ENCODE measurements at places on chromosomes 4 and X. TPM values are rescaled to one million over a fixed set of nuclear protein-coding genes. Genes with fewer than 3 reads are reported as not detected.

DNA sequence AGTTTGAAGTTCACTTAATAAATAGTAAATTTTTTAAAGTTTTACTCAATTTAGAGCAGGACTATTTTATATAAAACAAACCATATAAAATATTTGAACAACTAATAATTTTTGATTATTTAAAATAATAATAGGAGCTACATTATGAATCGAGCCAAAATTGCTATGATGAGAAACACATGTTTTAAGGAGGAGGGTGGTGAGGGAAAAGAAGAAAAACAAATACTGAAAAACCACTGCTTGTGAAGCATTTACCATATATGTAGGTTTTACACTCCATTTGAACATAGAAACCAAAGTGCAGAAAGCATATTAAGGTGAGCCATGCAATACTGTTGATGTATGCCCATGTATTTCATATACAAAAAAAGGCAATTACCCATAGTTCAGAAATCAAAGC is 448.9 kb downstream of the FSTL5 start:
- no peak for DNase-seq

DNA sequence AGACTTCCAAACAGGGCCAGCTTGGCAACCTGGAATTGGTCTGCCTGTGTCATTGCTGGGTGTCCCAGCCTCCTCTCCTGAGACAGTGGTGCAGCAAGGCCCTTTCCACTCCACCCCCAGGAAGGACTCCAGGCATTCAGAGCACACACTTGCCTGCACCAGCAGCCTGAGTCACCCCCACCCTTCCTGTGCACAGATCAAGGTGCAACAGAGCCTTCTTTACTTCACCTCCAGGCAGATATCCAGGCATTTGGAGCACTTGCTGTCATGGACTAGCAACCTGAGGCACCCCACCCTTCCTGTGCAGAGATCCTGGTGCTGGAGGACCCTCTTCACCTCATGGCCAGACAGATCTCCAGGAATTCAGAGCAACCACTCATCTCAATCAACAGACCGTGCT is 135.8 kb downstream of the GASK1B start:
- DNase-seq, result no peak

PPARGC1A gene
- 3.3 TPM for total RNA-seq

GABRG1 gene
- not detected for total RNA-seq

GRCh38 chr4:65865489-65865888 is 195.2 kb upstream of the EPHA5 start:
- DNase-seq, result no peak

TMEM192 gene
- total RNA-seq, result 16.2 TPM

GRCh38 chr4:57053508-57053907 is 56.7 kb downstream of the IGFBP7 start:
- DNase-seq, result peak; percentile 61

NDNF gene
- 0.08 TPM for total RNA-seq

DNA sequence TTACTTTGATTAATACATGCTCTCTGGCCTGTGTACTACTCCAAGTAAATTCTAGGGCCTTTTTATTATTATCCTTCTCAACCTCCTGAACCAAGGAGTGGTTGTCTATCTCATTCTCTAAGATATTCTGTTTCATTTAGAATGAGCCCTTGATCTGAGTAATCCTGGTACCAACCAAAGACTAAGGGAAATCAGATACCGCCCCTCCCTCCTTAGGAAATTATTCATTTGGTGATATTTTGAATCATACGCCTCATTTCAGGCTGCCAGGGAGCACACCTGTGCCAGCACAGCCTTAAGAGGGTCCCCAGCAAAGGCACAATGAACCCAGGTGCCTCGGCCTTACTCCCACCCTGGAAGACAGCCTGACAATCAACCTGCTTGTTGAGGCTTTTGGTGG is 73.2 kb upstream of the STARD8 start:
- no peak for DNase-seq

DNA sequence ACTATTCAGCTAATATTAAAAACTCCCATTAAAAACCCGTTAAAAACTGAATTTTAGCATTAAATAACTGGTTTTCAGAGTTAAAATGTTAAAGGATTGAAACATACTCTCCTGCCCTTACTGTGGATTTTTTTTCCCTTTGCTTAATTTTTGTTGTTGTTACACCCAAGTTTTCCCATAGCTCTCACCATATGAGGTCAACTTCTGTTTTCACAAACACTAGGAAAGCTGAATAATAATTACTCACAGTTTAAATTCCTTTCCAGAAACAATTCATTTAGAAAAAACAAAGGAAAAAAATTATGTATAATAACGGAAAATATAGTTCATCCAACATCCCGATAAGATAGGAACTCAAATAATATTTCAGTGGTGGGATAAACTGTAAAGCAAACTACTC is 129.0 kb downstream of the PPP3CA start:
- no peak for DNase-seq

DNA sequence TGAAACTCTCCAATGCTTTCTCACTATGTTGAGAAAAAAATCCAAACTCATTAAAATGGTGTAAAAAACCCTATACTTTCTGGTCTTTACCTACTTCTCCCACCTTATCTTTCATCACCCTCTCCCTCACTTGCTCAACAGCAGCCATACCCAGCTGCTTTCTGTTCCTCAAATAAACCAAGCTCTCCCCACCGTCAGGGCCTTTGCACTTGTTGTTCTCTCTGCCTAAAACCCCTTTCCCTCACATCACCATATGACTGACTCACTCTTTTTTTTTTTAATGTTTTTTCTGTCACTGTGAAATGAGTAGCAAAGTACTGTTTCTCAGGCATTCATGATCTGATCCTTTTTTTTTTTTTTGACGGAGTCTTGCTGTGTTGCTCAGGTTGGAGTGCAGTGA is 122.3 kb upstream of the TMEM164 start:
- DNase-seq, result no peak

FSTL5 gene
- not detected for total RNA-seq

RNF150 gene
- total RNA-seq, result 3.2 TPM

DNA sequence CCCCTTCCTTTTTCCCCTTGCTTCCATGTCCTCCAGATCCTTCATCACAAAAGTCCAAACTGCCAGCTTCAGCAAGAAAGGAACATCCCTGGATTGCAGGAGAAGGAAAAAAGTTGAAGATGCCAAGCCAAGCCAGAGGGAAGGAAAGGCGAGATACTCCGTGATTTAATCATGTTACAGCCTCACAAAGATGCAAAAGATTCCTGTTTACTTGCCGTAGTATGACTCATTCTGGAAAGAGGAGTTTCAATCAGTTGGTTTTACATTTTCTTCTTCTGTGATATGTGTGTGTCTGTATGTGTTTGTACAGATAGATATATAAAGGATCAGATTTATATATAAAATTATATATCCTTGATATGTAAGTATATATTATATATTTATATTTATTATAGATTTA is 69.3 kb downstream of the BTC start:
- DNase-seq, result no peak

EDA gene
- total RNA-seq, result 2.5 TPM

DNA sequence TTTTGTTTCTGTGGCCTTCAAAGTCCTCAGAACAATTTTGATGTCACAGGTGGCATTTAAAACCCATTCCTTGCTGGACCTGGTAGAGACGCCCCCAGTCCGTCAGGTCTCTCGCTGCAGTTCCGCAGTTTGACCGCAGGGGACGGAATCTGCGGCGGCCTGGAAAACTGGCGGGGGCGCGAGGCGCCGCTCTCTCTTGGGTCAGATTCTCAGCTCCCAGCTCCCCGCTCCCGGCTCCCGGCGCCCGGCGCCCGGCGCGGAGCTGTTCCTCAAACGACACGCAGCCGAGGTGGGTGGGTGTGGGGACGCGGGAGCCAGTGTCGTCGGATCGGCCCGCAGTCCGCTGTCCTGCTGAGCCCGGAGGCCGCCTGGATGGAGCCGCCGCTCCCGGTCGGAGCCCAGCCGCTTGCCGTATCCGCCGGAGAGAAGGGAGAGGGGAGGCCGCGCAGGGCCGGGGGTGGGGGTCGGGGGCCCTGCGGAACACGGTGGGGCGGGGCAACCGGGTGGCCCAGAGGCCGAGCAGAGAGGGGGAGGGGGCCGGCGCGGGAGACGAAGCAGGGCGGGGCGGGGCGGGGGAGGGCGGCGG is at the start of gene OCRL:
Gene OCRL (plus strand): TSS at position 192 of the 586 bp plus-strand sequence. CDS start 181 bp downstream, at position 373.
- no peak for DNase-seq

DNA sequence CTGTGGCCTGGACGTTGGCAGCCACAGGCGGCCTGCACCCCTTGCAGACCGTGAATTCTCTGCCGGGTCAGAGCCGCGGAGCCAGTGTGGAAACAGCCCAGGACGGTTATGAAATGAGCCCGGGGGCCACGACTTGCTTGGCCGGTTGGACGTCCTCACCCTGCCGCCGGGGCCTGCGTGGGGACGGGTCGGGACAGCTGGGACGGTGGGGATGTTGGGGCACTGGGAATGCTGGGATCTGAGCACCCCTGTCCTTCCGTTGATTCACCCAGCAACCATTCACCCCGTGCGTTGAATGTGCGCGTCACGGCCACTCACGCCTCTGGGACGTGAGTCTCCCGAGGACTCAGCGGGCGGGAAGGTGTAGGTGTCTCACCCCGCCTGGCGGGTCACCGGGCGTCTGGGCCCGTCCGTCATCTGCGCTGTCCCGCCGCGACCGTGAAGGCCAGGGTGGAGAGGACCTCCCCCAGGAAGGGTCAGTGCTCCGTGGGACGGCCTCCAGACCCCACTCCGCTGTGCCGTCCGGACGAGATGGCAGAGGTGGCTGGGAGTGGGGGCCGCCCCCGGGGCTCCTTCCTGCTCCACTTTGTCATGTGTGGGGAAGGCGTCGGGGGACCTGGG is 4.5 kb upstream of the PLCXD1 start:
- no peak for DNase-seq

IL15 gene
- total RNA-seq, result 9.0 TPM

GPR50 gene
- not detected for total RNA-seq

MAGEH1 gene
- 22.5 TPM for total RNA-seq

Measured in kidney epithelial cell (primary cell).